AG08395 (cell line): ENCODE measurements at places on chromosomes 12 and 14.

DNA sequence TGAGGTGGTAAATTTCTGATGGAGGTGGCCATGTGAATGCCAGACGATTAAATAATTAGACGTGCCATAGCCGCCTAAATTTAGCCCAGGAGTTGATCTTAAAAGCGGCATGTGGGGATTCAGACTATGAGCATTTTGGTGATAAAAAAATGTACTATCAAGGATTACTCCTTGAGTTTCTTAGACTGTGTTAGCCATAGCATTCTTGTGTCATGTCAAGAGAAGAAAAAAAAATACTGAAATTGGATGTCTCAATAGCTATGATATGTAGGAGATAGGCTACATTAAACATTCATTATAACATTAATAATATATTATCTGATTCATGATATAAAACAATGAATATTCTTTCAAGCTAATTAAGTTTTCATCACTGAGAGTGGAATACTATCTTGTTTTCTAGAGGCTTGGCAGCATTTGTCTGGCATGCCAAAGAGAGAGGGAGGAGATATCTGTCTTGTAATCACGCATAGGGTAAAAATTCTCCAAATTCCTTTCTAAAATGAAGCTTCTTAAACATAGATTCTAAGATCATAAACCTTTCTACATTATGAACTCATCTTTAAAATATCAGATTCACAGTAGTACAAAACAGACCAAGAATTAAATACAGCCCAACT, 727.0 kb downstream of the C12orf50 start:
- no peak for DNase-seq

GRCh38 chr14:37592482-37593408, 2.3 kb downstream of the FOXA1 start:
- DNase-seq, result no peak

GRCh38 chr14:35921745-35922144, 95.6 kb downstream of the BRMS1L start:
- no peak for DNase-seq

DNA sequence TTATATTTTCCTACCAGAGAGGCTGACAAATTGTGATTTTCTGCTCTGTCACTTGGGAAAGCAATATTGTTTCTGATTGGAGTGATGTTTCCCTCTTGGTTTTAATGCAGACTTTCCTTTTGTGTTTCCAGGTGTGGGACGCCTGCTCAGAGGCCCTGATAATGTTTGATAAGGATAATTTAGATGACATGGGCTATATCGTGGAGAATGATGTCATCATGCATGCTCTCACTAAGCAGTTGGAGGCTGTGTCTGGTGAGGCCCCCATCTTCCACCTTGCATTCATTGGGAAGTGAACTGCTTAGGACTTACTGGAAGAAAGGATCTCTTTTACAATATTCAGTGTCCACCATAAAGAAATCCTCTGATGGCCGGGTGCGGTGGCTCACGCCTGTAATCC, 5.6 kb downstream of the COQ6 start:
- no peak for DNase-seq

DNA sequence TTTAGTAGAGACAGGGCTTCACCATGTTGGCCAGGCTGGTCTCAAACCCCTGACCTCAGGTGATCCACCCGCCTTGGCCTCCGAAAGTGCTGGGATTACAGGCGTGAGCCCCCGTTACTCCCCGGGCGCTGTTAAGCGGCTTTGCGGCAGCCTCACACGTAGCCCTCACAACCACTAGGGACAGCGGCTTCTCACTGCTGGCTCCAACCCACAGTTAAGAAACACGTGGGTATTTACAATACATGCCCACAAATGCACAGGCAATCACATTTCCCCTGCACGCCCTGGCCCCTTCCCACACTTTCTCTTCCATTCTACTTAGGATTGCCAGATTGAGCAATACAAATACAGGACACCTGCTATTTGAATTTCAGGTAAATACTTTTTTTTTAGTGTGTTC, 37.0 kb upstream of the EIF5 start:
- DNase-seq, result no peak

GRCh38 chr12:106980944-106981343, 6.0 kb downstream of the MTERF2 start:
- DNase-seq, result no peak

DNA sequence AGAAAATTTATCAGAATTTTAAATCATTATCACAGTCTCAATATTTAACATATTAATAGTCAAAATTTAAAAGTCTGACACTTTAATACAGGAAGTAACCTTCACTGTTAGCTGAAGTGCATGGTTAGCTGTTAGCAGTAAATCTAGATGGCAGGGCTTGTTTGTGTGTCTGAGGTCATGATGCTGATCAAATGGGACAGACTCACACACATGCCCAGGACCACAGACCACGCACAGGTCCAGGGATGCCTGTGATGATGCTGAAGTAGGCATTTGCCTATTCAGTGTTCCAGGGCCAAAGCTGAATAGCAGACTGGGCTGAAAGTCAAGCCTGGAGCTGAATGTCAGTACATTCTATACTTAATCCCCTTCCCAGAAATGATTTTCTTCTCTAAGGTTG, 20.5 kb downstream of the FNTB start:
- no peak for DNase-seq

DNA sequence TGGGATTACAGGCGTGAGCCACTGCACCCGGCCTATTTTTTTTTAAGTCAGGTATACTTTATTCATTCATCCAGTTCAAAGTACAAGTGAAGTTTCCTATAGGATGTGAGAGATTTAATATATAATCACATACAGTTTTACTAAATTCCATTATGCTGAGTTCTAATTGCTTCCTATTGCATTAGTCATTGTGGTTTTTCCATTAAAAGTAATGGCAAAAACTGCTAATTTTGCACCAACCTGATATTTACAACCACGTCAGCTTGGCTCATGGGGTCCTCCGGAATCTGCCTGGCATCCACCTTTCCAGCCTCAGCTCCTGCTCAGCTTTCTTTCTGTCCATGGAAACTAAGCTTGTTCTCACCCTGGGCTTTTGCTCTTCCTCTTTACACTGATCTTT, 67.0 kb upstream of the CSRP2 start:
- peak; percentile 6 for DNase-seq

DNA sequence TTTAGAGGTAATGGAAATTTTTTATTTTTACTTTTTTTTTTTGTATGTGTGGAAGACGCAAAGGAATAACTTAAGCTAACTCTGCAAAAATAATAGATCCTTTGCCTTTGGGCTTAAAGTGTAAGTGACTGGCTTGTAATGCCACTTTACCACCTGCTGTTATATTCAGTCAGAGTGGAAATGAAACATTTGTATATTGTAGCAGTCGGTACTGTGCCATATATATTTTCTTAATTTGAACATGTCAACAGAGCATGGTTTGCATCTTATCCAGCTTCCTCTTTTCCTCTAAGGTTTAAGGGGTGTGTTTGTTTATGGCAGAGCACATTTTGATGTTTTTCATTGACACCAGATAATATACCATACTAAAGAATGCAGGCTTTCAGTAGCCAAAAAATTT, 176.6 kb downstream of the TRHDE start:
- no peak for DNase-seq

DNA sequence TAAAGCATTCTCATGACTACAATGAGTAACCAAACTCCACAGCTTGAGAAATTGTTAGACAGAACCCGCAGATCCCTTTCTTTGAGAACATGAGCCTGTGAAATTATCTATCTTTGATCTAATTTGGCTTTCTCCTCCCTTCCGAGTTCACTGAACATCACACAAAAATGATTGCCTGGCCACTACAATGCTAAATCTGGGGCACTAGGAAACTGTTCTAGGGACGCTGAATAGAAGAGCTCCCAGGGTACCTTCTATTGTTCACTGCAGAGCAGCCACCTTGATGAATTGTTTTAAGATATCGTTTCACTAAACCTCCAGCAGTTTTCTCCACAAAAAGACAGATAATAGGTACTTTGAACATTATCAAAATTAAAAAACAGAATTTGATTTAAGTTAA, 47.5 kb downstream of the SINHCAF start:
- DNase-seq, result no peak

DNA sequence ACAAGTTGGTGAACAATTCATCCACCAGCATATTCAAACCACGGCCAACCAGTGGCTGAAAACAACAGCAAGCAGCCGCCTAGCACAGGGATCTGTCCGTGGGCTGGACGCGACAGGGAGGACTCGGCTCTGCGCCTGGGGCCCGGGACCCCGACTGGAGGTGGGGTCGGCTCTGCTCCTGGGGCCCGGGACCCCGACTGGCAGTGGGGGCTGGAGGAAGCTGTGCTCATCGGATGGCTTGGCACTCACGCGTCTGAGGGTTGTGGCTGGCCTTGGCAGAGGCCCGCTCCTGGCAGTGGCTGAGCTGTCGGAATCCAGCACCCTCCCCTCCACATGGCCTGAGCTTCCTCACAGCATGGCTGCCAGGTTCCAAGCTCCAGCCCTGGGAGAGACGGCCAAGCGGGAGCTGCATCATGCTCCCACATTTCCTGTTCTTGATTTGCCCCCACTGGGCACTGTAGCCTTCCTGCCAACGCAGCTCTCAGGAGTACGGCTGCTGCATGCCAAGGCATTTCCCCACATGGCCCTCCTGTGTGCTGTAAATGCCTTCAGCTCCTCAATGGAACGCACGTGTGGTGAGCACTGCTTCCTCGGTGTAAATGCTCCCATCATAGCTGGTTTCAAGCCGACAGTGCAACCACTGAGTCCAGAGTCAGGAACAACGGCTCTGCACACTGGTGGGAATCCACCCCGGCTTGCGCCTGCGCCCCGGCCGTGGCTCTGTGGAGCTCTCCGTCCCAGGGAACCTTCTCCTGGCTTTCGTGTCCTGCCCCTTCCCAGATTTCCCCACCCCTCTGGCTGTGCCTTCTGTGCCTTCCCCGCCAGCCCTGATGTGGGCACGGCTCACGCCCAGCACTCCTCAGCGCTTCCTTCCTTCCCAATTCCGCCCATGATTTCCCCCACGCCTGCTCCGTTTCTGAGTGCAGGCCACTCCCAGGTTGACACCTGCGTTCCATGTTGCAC, 7.3 kb upstream of the GALNT9 start:
- no peak for DNase-seq

GRCh38 chr14:87894920-87895319, 98.1 kb downstream of the GALC start:
- no peak for DNase-seq

DNA sequence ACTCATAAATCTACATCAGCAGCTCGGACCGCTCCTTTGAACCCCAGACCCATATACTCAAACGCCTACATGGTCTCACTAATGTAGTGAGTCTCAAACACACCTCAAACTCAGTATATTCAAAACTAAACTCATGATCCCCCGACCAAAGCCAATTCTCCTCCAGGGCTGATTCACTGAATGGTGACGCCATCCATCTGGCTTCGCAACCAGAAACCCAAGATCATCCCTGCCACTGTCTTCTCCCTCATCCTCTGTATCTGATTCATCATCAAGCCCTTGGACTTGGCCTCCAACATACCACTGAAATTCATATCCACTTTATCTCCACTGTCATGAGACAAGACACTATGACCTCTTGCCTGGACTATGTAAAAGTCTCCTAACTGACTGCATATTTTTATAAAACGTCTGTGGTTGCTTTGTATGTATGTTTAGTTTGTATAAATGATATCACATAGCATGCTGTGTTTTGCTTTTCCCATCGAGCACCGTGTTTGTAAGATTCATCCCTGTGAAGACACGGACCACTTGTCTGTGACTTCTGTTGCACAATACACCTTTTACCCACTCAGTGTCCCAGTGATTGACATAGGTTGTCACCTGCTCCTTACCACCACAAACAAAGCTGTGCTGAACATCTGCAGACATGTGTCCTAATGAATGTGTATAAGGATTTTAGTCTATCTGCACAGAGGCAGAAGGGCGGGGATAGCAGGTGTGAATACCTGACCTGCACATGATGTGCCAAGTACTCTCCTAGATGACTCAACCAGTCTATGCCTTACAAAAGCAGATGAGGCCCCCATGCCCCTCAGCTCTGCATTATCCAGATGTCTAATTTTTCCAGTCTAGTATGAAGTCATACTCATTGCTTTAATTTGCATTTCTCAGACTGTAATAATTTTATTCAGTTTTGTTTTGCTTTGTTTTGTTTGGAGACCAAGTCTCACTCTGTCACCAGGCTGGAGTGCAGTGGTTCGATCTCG, 76.9 kb downstream of the VWF start:
- DNase-seq, result peak; percentile 77

- DNase-seq, result peak; percentile 61
Measured at GRCh38 chr14:76901171-76902055, 75.2 kb downstream of the LRRC74A start.

DNA sequence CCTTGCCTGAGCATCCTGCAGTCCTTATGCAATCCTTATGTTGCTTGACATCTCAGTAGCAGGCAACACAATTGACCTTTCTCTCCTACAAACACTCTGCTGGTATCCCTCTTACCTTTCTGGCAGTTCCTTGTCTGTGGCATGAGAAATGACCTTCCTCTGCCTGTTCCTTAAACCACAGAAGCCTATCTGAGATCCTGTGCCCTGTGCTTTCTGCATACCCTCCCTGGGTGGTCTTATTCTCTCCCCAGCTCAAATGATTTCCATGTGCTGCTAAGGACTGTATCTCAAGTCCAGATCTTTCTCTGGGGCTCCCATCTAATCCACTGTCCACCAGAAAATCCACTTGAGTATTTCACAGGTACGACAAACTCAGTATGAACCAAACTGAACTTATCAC, 2.0 kb upstream of the ARHGAP9 start:
- no peak for DNase-seq

DNA sequence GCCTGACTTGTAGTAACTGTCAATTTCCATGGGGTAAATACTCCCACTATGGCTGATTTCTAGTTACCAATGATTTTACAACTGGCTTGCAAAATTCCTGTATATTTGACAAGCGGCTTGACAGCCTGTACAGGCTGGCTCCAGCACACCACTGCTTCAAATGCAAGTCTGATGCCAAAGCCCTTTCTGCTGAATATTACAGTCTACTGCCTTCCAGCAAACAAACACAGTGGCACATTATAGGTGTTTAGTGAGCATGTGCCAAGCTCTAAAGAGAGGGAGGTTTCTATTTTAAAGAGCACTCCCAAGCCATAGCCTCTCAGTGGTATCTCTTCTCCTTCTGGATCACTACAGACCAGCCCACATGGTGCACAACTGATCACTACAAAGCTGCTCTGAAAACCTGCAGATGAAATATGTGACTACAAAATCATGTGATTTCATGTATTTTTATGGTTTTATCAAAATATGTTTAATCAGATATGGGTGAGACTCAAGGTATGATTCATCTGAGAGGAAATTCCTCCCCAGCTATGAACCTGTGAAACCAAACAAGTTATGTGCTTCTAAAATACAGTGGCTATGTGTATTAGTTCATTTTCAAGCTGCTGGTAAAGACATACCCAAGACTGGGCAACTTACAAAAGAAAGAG, 101.5 kb downstream of the RPAP3 start:
- DNase-seq, result no peak

DNA sequence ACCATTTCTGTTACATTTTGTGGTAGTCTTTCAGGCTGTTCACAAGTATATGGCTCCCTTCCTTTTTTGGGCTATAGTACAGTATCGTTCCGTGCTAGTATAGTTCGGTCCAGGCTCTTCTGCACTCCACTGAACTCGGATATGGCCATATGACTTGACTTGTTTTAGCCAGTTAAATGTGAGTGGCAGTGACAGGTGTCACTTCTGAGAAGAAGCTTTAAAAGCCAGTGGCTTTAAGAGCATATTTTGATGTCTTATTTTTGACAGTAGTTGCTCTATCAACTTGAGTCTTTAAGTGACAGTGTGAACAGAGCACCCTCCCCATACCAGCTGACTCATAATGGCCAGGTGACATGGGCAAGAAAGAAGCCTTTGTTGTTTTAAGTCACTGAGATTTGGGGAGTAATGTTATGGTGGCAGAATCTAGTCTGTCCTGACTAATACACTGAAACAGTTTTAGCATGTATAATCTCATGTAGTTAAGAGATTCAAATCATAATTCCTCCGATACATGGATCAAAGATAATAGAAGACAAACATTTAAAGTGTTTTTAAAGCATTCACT, 64.6 kb downstream of the ANO4 start:
- DNase-seq, result no peak
